ENCODE measurements at places on chromosomes 6 and 20. TPM values are rescaled to one million over a fixed set of nuclear protein-coding genes. Genes with fewer than 3 reads are reported as not detected.

MYLK4 gene
- polyA plus RNA-seq, result 1.0 TPM

KDM1B gene
- polyA plus RNA-seq, result 2.6 TPM

LY6G6C gene
- polyA plus RNA-seq, result not detected

GJA10 gene
- not detected for polyA plus RNA-seq

LRFN2 gene
- polyA plus RNA-seq, result 0.72 TPM

SLC4A11 gene
- polyA plus RNA-seq, result 0.87 TPM
